ENCODE measurements at places on chromosomes 6 and 20.

- no peak for DNase-seq
Measured at GRCh38 chr6:149060300-149060984, 257.1 kb upstream of the TAB2 start.

DNA sequence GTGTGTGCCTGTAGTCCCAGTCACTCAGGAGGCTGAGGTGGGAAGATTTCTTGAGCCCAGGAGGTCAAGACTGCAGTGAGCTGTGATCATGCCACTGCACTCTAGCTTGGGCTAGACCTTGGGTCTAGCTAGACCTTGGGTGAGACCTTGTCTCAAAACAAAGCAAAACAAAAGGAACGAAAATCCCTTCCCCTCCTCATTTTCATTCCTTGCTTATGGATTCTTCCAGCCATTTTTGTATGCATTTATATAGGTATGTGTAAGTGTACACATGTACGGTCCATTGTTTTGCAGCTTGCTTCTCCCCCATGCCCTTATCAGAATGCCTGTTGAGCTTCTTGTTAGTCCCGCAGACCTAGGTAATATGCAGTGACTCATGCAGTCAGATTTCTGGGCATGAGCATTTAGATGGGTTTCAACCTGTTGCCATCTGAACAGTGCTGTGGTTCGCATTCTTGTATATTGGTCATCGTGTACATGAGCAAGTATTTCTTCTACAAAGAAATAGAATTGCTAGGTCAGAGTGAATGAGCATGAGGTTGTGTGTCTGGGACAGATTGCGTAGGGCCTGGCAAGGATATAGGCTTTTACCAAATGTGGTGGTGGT is 73.2 kb downstream of the ATRN start:
- DNase-seq = no peak

DNA sequence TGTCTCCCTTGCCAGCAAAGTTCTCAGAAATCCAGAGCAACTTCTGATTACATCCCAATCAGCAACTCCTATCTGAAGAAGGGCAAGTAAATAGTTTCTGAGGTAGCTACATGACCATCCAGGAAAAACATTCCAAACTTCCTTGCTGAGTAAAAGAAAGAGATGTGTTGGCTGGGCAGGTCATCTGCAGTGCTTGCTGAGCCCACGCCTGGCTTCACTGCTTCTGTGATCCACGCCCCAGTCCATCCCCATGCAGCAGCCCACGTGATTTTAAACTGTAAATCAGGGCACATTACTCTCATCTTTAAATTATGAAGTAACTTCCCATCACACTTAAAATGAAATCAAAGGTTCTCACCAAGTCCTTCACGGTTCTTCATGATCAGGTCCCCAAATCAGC is 603.6 kb downstream of the QKI start:
- DNase-seq = no peak

DNA sequence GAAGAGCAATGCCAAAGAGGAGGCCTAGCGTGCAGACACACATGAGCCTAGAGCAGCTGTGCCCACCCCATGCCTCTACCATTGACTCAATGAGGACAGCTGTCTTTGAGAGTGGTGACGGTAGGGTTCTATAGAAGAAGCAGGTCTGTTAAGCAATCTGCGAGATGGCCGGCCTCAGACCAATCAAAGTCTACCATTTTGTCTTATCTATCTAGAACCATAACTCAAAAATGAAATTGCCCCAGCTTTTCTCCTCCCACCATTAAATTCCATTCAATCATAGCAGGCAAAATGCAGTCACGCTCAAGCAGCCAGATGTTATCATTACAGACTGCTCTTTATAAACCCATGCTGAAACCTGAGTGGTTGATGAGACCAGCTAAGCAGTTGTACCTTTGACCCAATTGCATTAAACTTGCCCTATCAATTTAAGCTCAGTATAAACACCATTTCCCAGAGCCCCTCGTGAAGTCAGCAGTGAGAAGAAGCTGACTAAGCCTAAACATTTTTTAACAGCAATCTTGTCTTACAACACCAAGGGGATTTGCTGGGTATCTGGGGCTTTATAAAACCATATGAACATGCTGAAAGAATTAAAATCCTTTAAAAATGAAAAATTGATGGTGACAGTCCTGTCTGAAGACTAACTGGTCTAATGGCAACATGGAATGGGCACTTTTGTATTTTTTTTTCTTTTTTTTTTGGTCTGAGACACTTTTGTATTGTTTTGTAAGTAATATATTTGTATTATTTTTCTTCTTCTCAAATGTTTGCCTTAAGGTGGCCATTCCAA is 57.5 kb downstream of the FOXC1 start:
- DNase-seq = no peak

GRCh38 chr20:9130521-9130920 is 61.6 kb downstream of the PLCB4 start:
- no peak for DNase-seq

DNA sequence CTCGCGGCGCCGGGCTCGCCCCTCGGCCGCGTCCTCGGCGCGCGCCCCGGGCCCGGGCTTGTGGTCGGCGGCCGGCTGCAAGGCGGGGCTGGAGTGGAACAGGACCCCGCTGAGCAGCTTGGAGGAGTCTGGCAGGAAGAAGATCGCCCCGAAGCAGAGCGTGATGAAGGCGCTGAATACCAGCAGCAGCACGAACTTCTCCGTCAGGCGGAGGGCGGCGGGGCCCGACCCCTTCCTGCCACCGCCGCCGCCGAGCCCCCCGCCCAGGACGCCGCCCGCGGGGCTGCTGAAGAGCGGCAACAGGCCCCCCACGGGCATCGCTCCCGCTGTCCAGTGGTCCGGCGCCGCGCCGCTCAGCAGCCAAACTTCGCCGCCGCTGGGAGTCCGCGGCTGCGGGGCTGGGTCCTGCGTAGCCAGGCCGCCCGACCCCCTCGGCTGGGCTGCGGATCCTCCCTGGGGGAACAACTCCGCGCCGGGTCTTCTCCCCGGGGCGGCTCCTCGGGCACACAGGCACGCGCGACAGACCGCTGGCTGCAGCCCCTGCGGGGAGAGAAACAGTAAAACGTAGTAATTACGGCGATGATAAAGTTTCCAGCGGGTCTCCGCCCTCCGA is 707 bp downstream of the MAN1A1 start:
- DNase-seq = no peak

DNA sequence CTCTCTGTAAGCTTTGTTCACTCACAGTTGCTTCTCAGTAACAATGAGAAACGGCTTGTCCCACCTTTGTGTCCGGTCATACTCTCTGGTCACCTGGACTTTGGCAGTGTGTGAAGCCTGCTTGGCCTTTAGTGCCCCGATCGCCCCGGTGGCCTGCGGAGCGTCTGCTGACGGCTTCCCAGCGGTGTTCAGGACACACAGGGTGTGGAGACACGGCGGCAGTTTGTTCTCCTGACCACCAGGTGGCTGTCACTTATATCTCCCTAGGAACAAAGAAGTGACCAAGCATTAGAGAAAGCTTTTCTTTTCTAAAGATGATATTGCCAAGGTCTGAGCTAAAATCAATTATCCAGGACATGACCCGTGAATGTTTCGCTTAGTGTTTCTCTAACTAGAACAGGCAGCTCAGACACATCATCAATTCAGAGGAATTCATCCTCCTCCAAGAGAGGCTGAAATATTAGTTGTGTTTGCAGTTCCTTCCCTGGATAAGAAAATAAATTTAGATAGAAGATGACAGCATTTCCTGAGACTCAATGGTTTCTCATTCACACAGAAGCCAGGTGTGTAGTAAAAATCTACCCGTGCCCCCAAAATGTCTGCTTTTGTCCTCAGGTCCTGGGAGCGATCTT is 167.4 kb upstream of the THBS2 start:
- DNase-seq = no peak

- DNase-seq = no peak
Measured at GRCh38 chr20:3863317-3863716, 16.7 kb downstream of the MAVS start.

- DNase-seq = no peak
Measured at GRCh38 chr6:73624896-73625295, 28.9 kb downstream of the SLC17A5 start.

DNA sequence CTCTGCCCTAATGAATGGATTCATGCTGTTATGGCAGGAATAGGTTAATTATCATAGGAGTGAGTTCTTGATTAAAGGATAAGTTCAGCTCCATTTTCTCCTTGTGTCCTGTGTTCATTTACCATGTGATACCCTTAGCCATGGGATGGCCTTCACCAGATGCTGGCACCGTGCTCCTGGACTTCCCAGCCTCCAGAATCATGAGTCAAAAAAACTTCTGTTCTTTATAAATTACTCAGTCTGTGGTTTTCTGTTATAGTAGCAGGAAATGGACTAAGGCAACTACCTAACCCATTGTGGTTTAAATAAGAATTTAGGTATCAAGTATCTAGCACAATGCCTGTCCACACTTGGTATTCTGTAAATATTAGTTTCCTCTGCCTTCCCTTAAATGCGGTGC is 223.5 kb downstream of the MEI4 start:
- no peak for DNase-seq

- no peak for DNase-seq
Measured at GRCh38 chr6:111651185-111652034, 45.7 kb upstream of the TRAF3IP2 start.

DNA sequence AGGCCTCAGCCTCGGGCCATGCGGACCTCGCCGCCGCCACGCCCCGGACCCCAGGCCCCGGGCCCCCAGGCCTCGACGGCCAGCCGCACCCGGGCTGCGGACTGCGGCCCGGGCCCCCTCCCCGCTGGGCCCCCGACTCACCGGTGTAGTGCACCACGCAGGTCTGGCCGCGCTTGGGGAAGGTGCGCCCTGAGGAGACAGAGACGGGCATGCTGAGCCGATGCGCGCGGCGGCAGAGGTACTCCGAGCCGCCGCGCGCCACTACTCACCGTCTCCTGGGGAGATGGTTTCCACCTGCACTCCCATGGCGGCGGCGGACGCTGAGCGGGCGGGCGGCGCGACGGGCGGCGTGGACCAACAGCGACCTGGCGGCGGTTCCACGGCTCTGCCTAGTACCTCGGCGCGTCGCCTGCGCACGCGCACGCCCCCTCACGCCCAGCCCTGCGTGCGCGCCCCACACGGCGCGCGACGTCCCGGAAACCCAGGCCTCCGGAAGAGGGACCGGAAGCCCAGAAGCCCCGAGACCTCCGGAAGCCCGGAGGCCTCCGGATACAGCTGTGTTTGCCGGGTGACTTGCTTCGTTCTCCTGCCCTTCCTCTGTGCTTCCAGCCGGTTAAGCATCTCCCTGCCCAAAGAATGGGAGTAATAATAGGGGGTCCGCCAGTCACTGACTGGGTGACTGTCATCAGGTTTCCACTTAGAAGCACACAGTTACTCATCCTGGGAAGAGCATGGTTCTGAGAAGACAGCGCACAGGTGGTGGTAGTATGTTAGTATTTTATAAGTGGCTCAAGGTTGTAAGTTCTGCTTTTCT is at the start of gene FKBP1A:
FKBP1A (minus strand) TSS at position 362 of the 814 bp plus-strand sequence; CDS start at position 306, 56 bp downstream.
- DNase-seq = peak; percentile 66

GRCh38 chr20:12306107-12306506 is 388.4 kb downstream of the BTBD3 start:
- no peak for DNase-seq

- DNase-seq = no peak
Measured at GRCh38 chr6:14228571-14228970, 111.0 kb downstream of the CD83 start.

- DNase-seq = no peak
Measured at GRCh38 chr6:14796974-14797762, 448.7 kb upstream of the JARID2 start.

GRCh38 chr6:139659711-139660110 is 285.3 kb upstream of the CITED2 start:
- DNase-seq = no peak

- DNase-seq = peak; percentile 17
Measured at GRCh38 chr6:78701407-78701806, 165.9 kb upstream of the IRAK1BP1 start.

GRCh38 chr6:115945306-115945705 is 115.4 kb downstream of the FRK start:
- DNase-seq = no peak

- DNase-seq = no peak
Measured at GRCh38 chr20:36070451-36070850, 84.1 kb upstream of the EPB41L1 start.

DNA sequence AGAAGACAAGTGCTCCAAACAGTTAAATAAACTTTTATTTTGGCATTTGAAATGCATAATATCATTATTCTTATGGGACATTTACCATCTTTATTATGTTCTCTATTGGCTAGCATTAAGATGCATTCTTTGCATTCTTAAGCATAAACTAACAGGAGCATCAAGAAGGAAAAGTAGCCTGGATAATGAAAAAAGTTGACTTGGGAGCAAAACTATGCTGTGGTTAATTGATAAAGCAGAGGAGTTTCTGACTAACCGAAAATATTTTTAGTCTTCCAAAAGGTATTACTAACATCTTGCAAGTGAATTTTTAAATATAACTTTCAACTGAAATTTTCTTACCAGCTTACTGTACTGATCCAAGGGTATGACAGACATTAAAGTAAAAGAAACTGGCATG is 140.3 kb downstream of the FLRT3 start:
- peak; percentile 77 for DNase-seq

GRCh38 chr6:113291751-113292445 is 565.2 kb upstream of the MARCKS start:
- DNase-seq = no peak

GRCh38 chr6:16725145-16725864 is 36.0 kb downstream of the ATXN1 start:
- DNase-seq = no peak

DNA sequence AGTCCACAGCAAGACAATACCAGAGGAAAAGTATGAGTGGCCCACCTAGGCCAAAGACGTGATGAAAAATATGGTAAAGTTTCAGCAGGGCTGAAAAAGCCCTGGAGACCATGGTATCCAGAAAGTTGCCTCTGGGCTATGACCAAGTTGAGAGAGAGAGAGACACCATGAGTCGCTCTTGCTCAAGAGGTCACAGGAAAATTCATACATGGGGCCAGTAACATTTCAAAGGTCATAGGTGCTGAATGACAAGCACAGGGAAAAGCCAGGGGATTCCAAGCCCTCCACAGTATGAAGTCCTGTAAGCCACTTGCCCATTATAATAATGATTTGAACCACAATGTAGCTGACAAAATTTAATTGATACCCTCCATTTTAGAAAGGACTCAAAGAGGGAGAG is 657.7 kb upstream of the CITED2 start:
- DNase-seq = no peak

DNA sequence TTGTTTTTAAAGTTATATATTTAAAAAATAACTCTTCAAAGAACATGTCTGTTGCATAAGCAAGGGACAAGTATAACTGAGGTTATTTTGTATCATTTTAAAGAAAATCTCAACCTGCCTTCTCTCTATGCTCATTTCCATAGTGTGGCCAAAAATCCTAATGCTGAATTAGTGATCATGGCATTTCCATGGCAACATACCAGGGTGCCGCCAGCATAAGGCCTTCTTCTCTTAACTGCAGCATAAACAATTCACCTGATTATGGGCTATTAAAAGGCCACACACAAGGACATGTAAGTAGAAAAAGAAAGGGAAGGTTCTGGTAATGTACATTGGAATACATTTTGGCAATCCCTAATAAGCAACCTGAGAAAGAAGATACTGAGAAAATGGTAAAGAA is 95.1 kb upstream of the RNF217 start:
- DNase-seq = no peak

GRCh38 chr6:139699911-139700310 is 325.5 kb upstream of the CITED2 start:
- no peak for DNase-seq

Data from HS-27A (cell line).